ENCODE measurements at places on chromosomes 3 and 15.

DNA sequence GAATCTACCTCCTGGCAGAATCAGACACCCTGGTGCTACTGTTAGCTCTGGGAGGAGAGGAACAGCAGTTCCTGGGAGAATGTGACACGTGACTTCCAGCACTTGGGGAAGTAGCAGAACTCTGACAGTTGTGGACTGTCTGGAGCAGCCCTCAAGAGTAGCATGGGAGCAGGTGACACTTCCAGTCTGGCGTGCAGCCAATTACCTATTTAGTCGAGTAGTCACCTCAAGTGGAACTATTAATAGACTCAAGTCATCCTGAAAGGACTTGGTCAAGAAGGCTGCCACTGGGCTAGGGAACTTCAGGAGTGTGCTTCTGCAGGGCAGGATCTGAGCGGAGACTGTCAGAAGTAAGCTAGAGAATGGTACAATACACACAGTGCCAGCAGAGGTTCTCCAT is 62.3 kb downstream of the MTHFS start:
- no peak for DNase-seq

- DNase-seq = no peak
These were observed 28.6 kb upstream of the ST8SIA2 start for GRCh38 chr15:92365084-92365483.

DNA sequence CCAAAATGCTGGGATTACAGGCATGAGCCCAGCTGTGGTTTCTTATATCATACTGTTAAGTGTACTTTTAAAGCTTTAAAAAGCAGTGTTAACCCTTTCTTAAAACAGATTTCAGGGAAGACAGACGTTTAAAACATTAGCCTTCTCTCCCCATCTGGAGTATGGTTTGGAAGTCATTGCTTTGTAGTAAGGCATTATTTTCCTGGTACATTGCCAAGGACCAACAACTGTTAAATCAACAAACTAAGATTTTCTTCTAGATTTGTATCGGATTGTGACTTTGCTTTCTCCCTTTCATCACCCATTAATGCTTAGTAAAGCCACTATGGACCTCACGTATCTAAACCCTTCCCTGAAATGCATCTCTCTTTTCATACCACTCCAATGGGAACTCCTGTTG is 50.5 kb downstream of the UBE2E1 start:
- DNase-seq = no peak

GRCh38 chr15:77860071-77860691 is 217.3 kb downstream of the TBC1D2B start:
- no peak for DNase-seq

DNA sequence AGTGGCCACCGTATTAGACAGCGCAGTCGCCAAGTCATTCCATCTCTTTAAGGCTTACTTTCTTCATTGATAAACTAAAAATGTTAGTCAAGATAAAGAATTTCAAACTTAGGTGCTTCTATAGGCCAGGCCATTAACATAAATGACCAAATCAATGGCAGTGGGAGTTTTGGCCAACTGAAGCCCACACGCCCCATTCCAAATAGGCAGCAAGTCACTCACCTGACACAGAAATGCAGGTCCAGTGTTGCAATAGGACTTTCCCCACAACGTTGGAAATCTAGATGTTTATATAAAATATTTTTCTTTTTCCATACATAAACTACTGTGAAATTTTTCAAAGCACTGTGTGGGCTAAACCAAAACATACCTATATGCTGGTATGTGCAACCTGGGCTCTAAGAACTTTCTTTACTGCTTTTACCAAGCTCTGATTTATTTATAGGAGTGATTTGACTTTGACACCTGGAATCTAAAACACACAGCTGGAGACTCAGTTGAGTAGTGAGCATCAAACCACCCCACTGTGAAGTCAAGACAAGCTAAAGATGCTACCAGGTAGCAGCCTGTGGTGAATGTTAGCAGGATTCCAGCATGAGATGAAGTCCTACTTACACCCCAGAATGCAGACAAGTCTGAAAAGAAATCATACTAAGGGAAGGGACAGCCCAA is 15.1 kb downstream of the GOLIM4 start:
- no peak for DNase-seq

DNA sequence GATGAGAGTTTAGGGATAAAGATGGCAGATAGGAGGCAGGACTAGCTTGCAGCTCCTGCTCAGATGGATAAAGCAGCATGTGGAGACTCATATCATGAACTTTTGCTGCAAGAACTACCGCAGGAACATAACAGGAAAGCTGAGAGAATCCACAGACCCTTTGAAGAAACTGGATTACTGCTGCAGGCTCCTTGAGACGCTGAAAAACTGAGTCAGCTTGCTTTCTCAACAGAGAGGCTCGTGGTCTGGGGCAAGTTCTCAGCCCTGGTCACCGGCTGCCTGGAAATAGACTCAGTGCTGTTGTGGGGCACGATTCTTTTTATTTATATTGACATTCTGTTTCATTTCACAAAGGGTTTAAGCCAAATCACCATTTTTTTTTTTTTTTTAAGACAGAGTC is 28.8 kb upstream of the TRIM59 start:
- DNase-seq = no peak

- no peak for DNase-seq
These were observed 41.0 kb downstream of the MBNL1 start for GRCh38 chr3:152309535-152310307.

DNA sequence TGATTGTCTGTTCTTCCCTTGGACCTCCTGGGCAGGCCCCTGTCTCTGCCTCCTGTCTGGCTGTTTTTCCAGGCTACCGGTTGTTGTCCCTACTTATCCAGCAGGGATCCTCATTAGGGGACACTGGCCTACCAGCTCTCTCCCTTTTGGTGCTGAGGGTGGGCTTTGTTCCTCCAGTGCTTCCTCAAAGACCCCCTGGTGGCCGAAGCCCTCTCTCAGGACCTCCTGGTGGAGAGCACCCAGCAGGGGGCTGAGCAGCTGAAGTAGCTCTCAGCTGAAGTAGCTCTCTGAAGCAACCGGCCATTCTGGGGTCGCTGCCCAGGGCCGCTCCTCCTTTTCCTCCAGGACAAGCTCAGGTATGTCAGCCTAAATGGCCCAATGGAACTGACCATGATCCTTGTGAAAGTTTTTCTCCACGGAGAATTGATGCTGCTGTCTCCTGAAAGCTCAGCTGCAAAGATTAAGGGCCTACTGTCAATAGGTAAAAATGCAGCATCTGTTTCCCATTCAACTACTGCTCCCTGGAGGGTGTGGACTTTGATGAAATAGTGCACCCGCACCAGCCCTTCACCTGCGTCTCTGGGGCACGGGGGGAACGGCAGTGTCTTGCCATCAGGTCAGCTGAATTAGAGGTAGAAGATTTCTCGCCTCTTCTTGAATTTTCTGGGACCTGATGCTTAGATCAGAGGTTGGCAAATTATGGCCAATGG is 27.6 kb downstream of the ARNT2 start:
- no peak for DNase-seq

DNA sequence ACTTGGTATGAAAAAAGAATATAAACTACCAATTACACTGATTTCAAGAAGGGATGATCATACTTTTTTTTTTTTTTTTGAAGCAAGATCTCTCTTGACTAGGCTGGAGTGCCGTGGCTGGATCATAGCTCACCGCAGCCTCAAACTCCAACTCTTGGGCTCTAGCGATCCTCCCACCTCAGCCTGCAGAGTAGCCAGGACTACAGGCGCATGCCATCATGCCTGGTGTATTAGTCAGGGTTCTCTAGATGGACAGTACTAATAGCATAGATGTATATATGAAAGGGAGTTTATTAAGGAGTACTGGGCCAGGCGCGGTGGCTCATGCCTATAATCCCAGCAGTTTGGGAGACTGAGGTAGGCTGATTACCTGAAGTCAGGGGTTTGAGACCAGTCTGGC is 11.5 kb upstream of the SEC11A start:
- DNase-seq = no peak

DNA sequence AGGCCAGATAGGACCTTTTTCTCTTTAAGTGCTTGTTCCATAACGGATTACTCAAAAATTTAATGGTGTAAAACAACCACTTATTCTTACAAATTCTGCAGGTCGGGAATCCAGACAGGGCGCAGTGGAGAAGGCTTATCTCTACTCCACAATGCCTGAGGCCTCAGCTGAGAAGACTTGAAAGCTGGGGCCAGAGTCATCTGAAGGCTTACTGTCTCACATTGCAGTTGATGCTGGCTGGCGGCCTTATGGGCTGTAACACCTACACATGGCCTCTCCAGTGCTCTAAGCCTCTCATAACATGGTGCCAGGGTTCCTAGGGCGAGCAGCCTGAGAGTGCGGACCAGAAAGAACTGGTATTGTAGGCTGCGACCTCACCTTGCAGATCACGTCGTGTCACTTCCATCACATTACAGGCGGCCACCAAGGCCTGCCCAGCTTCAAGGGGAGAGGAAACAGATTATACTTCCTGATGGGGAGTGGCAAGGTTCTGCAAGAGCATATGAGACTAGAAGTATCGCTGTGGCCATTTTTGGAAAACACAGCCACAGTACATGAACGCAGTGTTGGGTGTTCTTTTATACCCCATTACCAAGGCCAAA is 32.4 kb downstream of the CMTM7 start:
- DNase-seq = peak; percentile 55

DNA sequence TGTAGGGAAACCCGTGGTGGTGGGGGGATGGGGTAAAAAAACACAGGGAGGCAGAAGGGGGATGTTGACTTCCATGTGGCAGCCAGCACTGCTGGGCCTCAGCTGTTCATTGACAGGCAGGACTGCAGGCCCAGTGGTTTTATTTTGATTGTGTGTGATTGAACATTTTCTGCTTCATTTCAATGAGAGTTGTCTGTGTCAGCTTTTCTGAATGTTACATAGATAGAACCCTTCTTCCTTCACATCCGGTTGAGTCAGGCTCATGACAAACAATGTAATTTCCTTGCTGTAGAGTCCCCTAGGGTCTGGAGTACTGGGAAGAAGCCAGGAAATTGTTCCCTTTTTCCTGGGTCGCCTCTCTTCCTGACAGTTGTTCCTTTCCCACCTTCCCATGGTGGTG is 8.2 kb upstream of the RPP25 start:
- DNase-seq = no peak

DNA sequence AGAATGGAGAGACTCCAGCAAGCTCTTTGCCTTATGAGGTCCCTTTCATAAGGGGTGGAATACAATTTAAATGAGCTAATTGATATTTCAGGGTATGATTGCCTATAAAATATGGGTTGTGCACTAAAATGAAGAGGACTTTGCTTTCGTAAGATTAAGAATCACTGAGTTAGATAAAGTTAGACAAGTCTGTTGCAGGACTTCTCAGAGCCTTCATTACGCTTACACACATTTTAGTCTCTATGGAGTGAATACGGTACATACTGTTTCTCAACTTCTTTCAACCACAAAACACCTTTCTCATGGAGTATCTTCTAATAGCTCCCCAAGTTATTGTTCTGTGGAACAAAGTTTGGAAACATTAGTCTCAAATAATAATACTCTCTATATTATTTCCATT is 17.8 kb upstream of the MYRIP start:
- DNase-seq = no peak

DNA sequence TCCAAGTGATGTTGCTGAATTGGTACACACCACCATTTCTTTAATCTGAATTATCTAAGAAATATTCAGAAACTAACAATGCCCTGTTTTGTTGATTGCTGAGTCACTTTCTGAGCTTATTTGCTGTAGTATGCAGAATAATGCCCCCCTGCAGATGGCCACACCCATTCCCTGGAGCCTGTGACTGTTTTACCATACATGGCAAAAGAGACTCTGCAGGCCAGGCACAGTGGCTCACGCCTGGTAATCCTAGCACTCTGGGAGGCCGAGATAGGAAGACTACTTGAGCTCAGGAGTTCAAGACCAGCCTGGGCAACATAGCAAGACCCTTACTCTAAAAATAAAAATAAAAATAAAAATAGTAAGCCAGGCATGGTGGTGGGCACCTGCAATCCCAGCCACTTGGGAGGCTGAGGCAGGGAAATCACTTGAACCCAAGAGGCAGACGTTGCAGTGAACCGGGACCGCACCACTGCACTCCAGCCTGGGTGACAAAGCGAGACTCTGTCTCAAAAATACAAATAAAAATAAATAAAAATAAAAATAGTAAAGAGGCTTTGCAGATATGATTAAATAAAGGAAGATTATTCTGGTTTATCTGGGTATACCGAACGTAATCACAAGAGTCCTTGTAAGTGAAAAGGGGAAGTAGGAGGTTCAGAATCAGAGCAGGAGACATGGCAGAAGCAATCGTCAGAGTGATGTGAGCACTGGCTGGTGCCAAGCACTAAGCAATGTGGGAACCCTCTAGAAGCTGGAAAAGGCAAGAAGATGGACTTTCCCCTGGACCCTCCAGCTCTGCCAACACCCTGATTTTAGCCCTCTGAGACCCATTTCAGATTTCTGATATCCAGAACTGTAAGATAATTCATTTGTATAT is 19.0 kb downstream of the PCYT1A start:
- DNase-seq = no peak

DNA sequence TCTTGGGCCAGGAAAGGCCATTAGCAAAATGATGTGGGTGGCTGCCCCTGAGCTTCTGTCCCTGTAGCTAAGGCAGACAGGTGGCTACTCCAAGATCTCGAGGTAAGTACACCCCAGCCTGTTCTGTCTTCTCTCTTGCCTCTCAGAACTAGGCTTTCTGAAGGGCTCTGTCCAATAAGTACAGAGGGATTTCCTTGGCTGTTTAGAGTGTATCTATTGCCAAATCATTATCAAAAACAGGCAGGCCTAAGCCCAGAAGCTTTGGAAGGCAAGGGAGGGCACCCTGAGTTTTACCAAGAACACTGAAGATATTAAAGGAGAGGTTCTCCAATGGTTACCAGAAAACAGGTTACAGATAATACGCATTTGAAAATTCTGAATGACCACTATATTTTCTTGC is 156.6 kb downstream of the MYRIP start:
- DNase-seq = no peak

DNA sequence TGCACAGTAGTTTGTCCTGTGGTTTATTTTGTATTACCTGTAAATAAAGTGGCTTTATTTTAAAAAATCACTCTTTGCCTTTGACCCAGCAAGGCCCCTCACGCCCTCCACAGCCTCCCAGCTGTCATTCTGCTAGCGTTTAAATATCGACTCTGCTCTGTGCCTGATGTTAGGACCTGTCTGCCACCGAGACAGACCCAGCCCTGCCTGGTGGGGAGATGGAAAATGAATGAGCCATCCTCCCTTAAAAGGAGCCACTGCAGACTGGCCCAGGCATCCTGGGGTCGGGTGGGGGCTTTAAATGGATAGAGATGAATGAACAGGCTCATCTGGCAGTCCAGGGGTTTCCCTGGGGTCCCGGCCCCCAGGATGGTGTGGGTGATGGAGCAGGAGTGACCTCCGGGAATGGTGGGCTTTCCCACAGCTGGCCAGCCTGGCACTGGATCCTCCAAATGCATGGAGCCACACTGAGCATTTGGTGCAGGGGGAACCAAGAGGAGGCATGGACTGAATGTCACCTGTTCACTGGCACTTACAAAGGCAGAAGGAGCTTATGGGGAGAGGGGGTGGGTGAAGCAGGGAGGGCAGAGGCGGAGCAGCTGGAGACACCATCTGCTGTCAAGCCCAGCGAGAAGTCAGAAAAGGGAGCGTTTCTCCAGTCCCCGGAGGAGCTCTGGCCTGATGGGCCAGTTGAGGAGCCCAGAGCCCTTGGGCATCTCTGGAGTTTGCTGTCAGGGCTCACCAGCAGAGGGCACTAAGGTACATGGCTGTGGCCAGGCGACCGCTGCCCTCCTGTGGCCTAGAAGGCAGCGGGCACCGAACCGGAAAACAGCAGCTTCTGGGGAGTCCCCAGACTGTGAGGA is 11.9 kb downstream of the GRM2 start:
- DNase-seq = peak; percentile 61

Data from GDM1 (cell line).